Substantia nigra (tissue), 51 donors: ENCODE measurements at places on chromosomes 16 and 17.

- no peak for DNase-seq
Measured at GRCh38 chr17:48720266-48721008, 1.9 kb downstream of the PRAC1 start.

DNA sequence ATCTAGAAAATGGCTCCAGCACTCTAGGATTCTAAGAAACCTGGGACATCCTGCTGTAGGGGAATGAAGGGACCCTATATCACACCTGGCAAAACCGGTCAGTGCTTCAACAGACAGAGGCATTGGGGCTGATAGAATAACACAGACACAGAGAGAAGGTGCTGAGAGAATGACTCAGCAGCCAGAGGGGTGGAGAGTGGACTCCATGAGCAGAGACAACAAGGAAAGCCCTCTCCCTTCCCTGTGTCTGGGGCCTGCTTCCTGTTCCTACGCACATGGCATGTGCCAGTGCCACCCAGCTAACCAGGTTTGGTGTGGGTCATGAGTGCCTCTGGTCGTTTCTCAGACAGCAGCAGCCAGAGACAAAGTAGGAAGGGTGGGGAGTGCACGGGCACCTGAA is 140.3 kb downstream of the CCT6B start:
- DNase-seq: no peak

GRCh38 chr17:82959990-82960418 is 119.4 kb upstream of the METRNL start:
- no peak for DNase-seq

DNA sequence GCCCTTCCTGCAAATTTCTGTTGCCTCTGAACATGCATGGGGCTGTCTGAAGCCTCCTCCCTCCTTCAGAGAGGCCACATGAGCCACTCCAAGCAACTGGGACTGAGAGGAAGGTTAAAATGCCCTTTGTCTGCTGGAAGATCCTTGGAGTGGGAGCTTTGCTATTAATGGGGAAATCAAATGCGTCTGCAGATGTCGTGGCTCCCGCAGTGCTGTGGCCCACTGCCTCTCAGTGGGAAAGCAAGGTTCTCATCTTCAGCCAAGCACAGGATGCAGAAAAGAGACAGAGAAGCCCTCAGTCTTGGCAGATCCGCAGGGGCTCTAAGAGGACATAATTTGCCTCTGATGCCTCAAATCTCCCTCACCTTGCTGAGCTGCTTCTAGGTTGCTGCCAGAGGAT is 34.8 kb downstream of the PEMT start:
- DNase-seq: no peak

- DNase-seq: no peak
Measured at GRCh38 chr17:81117672-81118198, 47.6 kb upstream of the PVALEF start.

DNA sequence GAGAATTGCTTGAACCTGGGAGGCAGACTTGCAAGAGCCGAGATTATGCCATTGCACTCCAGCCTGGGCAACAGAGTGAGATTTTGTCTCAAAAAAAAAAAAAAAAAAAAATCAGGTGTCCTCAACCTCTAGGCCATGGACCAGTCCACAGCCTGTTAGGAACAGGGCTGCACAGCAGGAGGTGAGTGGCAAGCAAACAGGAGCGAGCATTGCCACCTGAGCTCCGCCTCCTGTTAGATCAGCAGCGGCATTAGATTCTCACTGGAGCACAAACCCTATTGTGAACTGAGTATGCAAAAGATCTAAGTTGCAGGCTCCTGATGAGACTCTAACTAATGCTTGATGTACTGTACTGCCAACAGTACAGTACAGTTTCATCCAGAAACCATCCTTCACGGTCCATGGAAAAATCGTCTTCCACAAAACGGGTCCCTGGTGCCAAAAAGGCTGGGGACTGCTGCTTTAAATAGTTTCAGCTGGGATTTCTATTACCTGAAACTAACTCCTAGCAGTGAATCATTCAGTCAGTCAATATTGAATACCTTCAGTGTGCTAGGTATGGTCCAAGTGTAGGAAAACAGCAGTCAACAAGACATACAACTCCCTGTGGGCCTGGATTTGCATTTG is 56.3 kb upstream of the DHX40 start:
- no peak for DNase-seq

DNA sequence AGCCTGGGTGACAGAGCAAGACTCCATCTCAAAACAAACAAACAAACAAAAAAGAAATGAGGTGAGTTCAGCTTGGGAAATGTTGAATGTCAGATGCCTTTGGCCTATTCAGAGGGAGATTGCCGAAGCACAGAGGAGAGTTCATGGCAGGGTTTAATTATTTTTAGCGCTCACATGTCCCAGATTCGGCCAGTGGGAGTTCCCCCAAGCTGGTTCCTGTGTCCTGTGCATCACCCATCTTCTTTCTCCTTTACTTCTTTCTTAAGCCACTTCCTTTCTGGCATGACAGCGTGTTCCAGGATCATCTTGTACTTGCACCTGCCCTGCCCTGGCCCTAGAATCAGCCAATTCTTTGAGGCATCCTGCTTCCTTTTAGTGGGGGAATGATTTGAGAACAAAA is 9.2 kb downstream of the MPV17L start:
- no peak for DNase-seq

DNA sequence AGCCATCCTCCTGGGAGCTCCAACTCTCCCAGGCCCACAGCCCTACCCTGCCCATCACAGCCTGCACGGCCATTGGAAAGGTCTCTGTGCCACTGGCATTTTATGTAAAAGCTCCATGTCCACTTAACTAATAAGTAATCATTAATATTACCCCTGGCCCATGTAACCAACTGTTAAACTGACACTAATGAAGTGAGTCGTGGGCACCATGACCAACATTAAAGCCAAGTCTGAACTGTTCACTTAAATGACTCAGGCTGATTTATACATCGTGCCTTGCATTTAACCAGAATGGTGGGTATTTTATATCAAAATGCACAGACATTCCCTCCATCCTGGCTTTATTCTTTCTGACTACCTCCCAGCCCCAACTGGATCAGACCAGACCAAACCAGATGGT is 229.3 kb downstream of the SOX9 start:
- no peak for DNase-seq

DNA sequence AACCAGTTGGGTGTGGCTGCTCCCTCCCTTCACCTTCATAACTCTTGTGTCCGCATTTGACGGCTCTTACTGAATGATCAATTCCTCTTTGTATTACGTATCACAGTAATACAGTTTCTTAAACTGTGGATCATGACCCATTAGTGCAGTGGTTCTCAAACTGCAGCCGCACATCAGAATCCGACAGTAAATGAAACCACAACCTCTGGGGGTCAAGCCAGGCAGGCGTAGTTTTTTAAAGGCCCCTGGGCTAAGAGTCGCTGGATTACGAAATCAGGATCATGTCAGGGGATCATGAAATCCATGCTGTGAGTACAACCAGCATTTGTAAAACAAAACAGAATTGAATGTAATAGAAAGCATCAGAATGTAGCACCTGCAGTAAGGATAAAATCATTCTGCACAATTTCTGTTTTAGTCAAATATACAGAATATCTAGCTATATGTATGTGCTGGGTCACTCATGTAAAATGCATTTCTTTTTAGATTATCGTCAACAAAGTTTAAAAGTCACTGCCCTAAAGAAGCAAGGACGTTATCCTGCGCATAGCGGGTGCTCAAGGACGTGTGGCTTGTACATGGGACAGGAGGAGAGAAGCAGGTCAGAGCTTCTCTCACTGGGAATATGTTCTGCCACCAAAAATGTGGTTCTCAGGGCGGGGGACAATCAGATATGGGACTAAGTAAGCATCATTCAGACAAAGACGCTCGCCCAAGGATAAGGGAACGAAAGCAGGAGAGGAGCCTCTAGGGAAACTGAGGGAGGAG is 113.1 kb downstream of the ZFHX3 start:
- DNase-seq: no peak

- DNase-seq: no peak
Measured at GRCh38 chr17:20243524-20243923, 223.8 kb downstream of the LGALS9B start.

DNA sequence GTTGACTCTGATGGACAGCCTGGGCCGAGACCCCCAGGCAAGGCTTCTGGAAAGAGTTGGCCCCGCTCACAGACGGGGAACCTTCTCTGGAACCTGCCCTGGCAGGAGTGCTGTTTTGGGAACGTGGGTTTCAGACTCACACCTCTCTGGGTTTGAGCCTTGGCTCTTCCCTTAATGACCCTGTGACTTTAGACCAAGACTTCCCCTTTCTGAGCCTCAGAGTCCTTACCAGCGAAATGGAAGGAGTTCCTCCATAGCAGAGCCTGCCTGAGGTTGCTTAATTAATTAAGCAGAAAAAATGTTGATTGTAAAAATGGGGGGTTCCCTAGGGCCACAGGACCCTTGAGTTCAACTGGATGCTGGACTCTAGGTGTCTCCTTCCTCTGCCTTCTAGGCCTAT is 408.2 kb downstream of the SEC14L1 start:
- no peak for DNase-seq

- DNase-seq: no peak
Measured at GRCh38 chr17:71656964-71657858, 463.6 kb upstream of the SOX9 start.
